ENCODE measurements at places on chromosomes 5 and 9.

DNA sequence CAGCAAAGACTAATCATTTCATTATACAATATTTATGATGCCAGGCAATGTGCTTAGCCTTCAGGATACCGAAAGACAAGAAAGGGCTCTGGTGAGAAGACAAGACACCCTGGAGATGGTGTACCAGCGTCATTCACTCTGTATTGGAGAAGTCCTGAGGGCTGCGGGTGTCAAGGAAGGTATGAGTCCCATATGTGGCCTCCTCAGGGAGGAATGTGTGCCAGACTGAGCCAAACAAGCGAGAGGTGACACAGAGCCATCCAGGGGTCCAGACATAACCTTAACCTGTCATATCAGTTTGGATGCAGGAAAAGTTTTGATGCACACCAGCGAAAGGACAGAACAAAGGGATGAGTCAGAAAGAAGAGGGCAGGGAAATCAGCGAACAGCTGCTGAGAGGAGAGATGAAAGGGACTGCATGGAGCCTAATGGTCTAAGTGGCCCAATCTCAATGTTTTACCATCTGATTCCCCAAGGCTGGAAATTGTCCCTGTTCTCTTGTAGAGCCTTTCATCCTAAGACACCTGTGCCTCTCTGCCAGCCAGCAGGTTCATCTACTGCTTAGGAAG is 38.9 kb downstream of the ADRA1B start:
- DNase-seq, result no peak

DNA sequence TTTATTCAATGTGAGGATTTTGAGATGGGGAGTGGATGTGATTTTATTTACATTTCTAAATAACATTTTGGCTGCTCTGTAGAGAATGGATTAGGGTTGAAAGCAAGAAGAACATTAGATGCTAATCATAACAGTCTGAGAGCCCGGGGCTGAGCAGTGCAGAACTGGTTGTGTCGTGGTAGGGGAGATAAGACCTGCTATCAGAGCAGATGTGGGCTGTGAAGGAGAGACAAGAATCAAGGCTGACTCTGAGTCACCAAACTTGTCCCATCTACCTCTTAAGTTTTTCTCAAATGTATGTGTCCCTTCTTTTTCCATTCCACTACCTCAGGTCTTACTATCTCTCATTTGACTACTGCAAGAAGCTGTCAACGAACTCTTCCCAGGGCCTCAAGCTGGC is 35.4 kb upstream of the SLC28A3 start:
- no peak for DNase-seq

DNA sequence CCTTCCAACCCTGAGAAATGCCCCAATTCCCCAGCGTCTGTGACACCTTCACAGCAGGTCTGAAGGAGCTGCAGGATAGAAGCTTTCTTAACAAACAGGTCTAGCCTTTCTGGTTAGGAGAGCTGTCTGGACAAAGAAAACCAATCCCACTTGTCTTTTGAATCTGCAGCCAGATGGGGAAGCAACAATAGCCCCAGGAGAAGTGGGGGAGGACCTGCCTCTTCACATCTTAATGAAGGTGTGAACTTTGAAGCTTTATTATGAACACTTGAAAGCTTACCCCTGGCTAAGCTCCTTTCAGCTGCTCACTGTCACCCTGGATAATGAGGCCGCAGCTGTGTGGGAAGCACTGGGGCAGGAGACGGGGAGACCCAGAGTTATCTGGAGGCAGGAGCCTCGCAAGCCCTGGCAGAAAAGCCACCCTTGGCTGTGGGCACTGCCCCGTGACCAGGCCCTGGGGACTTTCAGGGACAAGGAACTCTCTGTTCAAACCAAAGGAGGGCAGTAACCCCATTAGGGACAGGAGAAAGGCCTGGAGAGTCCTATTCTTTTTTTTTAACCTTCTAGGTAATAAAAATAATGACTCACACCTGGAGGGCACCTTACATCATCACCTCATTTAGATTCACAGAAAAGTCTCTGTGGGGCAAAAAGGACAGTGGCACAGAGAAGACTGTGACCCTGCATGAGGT is 151.8 kb upstream of the RAD23B start:
- no peak for DNase-seq

DNA sequence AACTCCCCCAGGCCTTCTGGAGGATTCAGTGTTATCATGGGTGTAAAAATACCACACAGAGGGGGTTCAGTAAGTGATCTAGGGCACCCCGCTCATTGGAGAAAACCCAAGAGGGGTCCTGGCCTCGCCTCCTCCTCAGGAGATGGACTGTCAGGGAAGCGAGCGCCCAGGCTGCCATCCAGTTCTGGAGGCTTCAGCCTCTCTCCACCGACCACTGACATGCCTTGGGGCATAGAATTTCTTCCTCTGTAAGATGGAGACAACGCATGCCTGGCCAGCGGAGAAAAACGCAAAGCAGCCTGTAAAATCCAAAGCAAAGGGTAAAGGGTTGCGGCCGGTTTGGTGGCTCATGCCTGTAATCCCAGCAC is 165.4 kb downstream of the COL23A1 start:
- DNase-seq, result no peak

GRCh38 chr5:32589416-32589815 is 4.1 kb downstream of the SUB1 start:
- no peak for DNase-seq

- DNase-seq, result no peak
Observed at GRCh38 chr5:77356740-77357139, 135.4 kb downstream of the WDR41 start.
